ENCODE measurements at places on chromosomes 11 and 22.
A peak's percentile ranks its signal among the peaks of the same experiment; 100 is the strongest.

DNA sequence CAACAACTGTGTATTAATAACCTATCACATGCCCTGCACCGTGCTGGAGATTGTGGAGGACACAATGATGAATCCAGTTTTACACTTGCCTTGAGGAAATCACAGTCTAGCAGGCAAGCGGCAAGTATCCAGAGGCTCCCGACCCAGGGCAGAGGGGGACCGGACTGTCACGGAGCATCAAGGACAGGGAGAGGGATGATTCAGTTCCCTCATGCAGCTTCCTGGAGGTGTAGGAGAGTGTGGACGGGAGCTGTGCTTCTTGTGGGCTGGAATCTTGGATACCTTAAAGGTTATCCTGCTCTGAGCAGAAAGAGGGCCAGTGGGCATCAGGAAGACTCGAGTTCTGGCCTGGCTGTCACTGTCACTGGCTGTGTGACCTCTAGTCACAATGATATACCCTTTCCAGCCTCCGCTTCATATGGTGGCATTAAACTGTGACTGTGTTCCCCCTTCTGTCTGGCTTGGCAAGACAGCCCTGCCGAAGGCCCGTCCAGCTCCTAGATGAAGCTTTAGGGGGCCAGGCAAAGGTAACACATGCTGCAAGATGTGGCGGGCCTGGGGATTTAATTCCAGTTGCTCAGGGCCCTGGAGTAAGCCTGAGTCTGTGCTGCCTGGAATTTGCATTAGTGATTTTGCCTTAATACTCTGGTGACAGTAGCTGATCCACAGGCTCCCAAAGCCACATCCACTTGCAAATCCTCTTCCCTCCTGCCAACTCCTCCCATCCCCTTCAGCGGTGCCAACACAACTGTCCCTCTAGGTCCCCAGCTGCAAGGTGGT, 162.8 kb downstream of the DSCAML1 start:
- DNase-seq: no peak

DNA sequence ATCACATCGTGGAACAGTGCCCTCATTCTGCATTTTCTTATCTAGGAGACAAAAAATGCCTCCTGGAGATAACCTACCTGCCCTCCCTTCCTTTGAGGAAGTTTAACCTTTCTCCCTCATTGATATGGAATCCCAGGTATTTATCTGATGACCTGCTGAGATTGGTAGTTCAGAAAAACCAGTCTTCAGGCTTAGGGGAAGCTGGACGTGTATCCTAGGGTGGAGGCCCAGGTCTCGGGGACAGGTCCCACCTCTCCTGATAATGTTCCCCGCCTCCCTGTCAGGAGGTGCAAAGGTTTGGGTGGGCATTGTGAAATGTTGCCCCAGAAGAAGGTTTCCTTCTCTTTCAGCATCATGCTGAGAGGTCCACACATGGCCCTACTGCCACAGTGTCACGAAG, 186.9 kb upstream of the NAV2 start:
- DNase-seq: no peak

- no peak for DNase-seq
Measured at GRCh38 chr11:10379426-10379825, 74.6 kb downstream of the ADM start.

- peak; percentile 27 for DNase-seq
Measured at GRCh38 chr11:121534131-121535093, 81.6 kb upstream of the SORL1-AS1 start.

GRCh38 chr11:127559978-127560377, 559.4 kb upstream of the KIRREL3 start:
- no peak for DNase-seq

DNA sequence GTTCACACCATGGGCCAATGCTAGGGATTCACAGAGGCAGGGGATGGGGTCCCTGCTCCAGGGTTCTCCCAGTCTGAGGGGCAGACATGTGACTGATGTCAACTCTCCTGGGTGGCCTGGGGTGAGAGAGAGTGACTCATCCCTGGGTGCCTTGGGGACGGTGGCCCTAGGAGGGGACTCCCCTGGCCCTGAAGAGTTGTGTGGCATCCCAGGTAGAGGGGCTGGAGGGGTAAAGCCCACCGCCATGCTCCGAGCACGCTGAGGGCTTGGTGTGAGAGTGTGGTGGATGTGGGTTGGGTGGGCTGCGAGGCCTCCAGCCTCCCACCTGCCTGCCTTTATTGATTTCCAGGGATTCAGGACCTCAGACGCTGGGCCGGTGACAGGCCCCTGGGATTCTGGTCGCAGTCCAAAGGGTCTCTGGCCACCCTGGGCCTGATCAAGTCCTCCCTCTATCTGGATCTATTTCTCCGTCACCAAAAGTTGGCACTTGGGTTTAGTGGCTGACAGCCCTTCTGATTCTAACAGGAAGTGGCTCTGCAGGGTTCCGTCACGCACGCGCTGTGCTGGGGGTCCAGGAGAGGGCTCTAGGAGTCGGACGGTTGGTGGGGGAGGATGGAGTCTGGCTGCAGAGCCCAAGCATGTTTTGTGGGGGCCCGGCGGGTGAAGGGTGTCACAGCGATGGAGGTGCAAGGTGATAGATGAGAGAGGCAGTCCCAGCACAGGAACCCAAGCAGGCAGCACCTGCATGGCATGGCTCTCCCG, 27.3 kb upstream of the WNT7B start:
- no peak for DNase-seq

- DNase-seq: no peak
Measured at GRCh38 chr11:12721816-12722604, 47.8 kb downstream of the TEAD1 start.

DNA sequence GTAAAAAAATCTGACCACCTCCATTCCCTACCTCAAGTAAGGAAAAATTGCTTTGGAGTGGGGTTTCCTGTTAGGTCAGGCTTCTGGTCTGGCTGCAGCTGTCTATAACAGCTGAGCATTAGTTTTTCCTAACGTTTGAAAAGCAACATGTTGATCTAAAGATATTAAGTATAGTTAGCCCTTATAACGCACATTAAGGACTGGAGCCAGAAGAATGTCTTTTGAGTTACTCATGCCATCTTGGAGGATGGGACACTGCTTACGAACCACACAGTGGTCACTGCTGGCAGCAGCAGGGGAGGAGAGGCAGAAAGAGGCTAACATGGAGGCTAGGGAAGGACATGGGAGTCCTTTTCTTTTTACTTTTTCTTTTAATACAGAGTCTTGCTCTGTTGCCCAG, 44.1 kb upstream of the GDPD4 start:
- no peak for DNase-seq

GRCh38 chr22:30718491-30718890, 23.8 kb downstream of the OSBP2 start:
- DNase-seq: no peak

DNA sequence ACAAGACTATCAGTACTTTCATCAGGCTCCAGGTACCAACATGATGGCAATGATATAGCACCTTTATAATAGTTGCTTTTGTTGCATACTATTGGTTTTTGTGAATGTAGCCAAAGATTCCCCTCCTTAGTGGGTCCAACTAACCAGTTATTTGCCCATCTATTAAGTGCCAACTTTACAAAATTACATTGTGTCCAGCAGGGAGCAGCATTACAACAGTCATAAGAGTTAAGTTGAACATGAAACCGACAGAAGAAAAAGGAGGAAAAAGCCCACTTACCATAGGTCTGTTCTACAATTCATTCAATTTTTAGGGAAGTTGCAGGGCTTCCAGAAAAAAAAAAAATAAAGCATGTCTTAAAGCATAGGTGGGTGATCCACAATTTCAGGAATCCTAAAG, 21.6 kb downstream of the IMMP1L start:
- peak; percentile 39 for DNase-seq

- DNase-seq: no peak
Measured at GRCh38 chr11:132296946-132297610, 926.7 kb downstream of the NTM start.

- DNase-seq: no peak
Measured at GRCh38 chr22:29883775-29884097, 762 bp downstream of the MTMR3 start.

DNA sequence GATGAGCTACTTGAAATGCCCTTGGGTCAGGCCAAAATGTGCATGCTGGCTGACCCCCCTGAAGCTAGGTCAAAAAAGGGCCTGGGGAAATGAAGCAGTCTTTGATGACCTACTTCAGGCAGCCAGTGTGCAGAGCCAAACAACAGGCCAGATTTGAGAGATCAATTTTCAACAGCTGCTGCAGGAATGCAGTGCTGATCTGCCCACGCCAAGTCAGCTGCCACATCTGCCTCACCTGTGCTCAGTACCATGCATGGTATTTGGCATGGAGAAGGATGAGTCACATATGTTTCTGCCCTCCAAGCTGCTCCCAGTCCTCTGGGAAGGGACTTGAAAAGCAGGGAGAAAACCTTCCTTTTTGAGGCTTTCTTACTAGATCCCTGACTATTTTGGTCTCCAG, 35.8 kb downstream of the MTNR1B start:
- no peak for DNase-seq

DNA sequence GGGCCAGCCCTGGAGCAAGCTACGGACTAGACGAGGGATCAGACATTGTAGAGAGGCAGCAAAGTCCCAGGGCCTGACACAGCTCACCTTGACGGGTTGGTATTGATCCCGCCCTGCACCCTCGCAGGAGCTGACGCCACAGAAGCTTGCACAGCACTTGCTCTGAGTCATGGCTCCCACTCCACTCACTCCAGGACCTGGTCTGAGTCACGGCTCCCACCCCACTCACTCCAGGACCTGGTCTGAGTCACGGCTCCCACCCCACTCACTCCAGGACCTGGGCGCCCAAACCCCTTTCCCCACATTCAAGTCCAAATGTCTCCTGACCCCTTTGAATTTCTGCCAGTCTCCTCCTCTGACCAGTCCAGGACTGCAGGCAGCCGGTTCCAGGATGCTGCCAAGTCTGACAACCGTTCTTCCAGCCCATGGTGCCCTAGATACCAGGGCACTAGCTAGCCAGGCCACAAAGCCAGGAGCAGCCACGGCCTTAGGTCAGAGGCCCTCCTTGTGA, 6.0 kb upstream of the PNPLA5 start:
- DNase-seq: no peak

DNA sequence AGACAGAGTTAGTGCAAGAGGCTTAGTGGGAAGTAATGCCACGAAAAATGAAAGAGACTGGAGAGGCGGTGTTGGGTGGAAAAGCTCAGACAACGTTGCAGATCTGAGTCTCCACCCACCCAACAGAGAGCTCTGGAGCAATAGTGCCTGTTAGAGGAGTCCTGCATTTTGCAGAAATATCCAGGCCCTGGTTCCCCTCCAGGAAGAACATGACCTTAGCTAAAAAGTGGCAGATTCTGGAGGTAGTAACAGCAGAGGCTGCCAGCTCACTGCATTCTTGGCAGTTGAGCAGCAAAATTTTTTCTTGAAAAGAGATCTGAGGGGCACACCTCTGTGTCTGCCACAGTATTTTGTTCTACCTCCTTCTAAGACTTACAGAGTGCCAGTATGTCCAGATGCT, 27.7 kb upstream of the BIRC3 start:
- peak; percentile 82 for DNase-seq

DNA sequence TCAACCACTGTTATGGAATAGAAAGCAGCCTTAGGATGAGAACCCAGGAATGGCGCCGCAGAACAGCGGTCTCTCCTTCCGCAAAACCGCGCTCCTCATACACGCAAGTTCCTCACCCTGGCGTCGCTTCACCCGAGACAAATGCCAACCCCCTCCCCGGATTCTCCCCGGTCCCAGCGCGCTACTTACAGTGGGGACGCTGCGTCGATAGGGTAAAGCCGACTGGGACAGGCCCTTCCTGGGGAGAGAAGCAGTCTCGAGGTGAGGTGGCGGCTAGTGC, 287 bp downstream of the RPS13 start:
- DNase-seq: peak; percentile 48

DNA sequence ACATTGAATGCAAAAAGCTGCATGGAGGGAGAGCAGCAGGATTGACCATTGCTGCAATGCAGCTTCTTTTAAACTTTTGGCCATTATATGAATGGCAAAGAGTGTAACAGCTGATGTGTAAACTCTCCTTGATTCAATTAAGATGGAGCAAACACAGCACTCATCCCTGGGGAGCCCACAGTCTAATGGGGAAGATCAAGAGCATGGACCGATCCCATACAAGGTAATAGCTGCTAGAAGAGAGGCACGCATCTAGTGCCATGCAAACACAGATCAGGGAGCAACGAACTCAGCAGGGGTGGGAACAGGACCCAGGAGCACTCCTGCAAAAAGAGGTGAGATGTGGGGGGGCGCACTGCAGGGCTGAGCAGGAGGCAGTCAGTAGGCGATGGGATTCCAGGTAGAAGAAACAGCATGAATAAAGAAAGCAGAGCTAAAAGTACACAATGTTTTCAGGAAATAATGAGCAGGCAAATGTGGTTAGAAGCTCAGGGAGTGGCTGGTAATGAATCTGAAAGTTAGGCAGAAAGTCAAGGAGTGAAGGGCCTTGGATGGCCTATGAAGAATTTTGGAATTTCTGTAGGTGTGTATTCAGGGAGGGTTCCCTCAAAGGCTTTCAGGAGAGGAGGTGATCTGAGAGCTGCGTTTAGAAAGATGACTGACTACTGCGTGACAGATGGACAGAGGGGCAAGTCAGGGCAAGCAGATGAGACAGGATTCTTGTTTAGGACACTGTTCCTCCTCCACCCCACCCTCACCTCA, 17.2 kb upstream of the BMAL1 start:
- no peak for DNase-seq

- DNase-seq: no peak
Measured at GRCh38 chr11:66685276-66686099, 7.8 kb upstream of the RBM4B start.

GRCh38 chr11:131858505-131858904, 488.1 kb downstream of the NTM start:
- no peak for DNase-seq

DNA sequence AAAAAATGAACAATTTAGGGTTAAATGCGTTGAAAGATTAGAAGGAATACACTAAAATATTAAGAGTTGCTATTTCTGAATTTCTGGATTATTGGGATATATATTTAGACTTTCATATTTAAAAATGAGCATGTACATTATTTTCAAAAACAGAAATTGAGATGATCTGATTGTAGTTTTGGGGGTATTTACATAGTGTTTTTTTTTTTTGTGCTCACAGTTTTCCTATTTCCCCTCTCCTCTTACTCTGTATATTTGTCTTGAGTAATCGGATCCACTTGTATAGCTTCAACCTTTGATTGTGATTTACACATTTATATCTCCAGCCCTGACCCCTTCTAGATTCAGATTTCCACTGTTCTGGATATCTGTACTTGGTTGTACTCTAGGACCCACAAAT, 5.3 kb downstream of the USP47 start:
- no peak for DNase-seq

- no peak for DNase-seq
Measured at GRCh38 chr11:12007230-12007593, 1.2 kb downstream of the DKK3 start.

All from inflammatory macrophage treated with lipopolysaccharide for 1 hour (primary cell).